ENCODE measurements at places on chromosomes 11 and 22. TPM values are rescaled to one million over a fixed set of nuclear protein-coding genes. Genes with fewer than 3 reads are reported as not detected.

The OR10D3 gene
- not detected for total RNA-seq

DNA sequence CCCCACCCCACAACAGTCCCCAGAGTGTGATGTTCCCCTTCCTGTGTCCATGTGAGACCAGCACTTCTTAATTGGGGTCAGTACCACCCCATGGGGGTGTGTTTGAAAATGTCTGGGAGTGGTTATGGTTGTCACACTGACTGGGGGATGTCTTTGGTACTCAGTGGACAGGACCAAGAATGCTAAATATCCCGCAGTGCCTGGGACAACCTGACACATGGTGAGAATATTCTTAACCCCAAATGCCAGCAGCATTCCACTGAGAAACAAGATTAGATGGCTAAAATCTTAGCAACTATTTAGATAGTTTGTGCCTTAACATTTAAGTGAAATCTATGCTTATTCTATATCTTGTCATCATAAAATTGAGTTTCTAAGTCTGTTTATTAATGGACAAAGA, 177.5 kb upstream of the ZBED5 start:
- DNase-seq, result no peak

GRCh38 chr22:49915610-49916009, 2.6 kb downstream of the ALG12 start:
- DNase-seq, result no peak

DNA sequence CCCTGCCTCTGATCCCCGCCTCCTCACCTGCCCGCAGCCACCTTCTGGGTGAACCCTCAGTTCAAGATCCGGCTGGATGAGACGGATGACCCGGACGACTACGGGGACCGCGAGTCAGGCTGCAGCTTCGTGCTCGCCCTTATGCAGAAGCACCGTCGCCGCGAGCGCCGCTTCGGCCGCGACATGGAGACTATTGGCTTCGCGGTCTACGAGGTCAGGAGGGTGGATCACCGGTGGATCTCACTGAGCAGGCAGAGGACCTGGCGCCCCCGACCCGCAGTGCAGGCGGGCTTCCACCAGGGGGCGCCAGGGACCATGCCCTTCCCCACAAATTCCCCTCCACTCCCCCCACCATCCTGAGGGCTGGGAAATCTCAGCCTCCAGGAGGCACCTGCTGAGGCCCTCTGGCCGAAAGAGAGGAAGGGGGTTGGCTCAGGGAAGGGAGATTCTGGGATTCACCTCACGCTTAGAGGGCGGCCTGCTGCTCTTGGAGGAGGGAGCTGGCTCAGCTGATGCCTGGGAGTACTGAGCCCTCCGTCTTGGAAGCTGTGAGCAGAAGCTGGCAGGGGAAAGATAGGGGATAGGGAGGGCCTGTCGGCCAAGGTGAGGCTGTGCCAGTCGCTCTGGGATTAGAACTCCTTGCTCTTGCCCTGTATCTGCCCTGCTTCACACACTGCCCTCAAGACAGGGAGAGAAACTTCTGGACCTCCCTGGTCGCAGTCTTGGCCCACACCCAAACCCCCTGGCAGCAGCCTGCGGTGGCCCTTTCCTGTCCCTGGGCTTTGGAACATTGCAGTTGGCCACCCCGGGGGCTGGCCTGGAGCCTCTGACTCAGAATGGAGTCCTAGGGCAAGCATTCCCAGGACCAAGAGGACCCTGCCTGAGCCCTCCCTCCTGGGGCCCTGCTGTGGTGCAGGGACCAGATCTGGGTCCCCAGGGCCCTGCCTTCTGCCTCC, 23.2 kb downstream of the CAPN1 start:
- DNase-seq, result peak; percentile 47

GRCh38 chr22:48893288-48894063, 934.2 kb downstream of the BRD1 start:
- no peak for DNase-seq

The CCDC116 gene
- total RNA-seq, result 0.73 TPM

DNA sequence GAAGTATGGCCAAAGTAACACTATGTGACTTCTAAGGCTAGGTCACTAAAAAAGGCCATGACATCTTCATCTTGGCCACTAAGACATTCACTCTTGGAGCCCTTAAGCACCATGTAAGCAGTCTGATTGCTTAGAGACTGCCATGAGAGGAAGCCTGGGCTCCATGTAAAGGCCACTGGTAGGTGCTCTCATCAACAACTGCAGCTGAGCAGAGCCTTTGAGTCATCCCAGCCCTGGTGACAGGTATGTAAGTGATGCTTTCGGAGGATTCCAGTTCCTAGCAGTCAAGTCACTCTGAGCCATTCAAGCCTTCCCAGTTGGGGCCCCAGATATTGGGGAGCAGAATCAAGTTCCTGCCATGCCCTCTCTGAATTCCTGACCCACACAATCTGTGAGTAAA, 26.2 kb downstream of the GAB2 start:
- DNase-seq, result no peak
